ENCODE measurements at places on chromosomes 16 and 17.

GRCh38 chr16:68764862-68765261 lies 27.8 kb downstream of the CDH1 start:
- DNase-seq: no peak

DNA sequence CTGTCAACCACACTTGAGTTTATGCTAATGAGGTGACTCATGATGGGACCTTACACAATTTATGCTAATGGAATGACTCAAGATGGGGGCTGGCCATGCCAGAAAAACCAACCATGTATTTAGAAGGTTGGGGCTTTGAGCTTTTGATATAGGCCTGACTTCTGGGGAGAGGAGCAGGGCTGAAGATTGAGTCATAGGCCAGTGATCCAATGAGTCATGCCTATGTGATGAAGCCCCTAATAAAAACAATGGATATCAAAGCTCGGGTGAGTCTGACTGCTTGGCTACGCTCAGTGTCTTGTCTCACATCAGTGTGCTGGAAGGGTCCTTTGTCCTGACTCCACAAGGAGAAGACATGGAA lies 7.3 kb downstream of the MFSD6L start:
- DNase-seq: peak; percentile 13

DNA sequence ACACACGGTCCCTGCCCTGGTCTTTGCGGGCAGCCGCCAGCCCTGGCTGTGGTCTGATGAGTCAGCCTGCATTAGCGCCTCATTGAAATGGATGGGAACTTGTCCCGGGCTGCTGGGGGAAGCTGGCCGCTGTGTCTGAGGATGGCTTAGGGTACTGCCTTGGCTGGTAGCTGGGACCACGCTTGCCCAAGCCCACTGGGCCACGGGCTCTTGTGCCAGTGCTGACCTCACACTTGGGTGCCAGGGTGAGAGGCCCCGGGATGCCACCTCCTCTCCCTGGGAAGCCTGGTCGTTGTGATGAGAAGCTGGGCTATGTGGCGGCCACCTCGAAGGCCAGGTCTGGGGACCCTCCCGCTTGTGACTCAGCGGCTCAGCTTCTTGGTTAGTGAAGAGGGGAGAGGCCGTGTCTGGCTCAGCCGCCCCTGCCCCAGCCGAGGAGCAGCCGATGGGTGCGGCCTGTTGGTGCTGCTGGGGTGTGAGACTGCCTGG lies 10.7 kb downstream of the CACNA1H start:
- no peak for DNase-seq

DNA sequence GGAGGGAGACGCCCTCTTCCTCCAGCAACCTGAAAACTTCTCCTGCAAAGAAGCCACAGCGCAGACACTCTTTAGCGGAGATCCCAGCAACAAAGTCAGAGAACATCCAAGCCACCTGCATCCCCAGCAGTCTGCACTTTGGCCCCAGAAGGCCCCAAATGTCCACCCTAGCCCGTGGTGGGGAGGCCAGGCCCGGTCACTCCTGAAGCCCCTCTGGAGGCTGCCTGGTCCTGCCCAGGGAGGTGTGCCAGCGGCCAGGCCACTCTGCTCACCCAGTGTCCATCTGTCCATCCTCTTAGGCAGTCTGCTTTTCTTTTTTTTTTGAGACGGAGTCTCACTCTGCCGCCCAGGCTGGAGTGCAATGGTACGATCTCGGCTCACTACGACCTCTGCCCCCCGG lies 5.4 kb downstream of the HAGHL start:
- DNase-seq: no peak

GRCh38 chr16:88078111-88078775 lies 127.0 kb downstream of the BANP start:
- no peak for DNase-seq

DNA sequence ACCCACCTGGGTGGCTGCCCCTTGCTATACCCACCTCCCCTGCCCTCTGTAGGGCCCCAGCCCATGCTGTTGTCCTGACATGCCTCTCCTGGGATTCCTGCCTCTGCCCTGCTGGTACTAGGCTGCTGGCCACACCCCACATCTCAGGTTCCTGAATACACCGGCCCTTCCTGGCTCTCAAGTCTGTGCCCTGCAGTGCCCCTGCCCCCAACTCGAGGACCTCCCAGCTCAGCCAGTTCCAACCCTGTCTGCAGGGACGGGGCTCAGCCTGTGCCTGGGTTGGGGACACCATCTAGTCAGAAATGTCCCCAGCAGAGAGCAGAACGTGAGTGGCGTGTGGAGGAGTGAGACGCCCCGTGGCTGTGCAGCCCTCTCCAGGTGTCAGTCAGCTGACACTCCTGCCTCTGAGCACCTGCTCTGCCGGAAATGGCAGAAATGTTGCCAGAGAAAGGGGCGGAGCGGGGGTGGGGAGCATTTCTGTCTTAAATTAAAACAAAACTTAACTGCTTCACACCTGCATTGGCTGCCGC lies 28.7 kb downstream of the ACSF3 start:
- DNase-seq: no peak

DNA sequence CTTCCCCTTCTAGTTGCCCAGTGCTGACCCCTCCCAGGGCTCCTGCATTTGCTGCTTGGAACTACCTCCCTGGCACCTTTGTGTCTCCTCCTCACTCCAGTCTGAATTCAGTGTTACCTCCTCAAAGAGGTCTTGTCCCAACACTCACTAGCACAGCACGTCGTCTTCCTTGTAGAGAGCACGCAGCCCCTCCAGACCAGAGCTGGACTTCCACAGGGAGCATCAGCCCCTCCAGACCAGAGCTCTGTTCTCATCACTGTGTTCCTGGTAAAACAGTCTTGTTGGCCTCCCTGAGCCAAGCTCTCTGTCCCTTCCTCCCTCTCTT lies 27.8 kb upstream of the MGAT5B start:
- no peak for DNase-seq

- no peak for DNase-seq
These were observed 17.3 kb downstream of the BAHCC1 start for GRCh38 chr17:81412490-81413093.

DNA sequence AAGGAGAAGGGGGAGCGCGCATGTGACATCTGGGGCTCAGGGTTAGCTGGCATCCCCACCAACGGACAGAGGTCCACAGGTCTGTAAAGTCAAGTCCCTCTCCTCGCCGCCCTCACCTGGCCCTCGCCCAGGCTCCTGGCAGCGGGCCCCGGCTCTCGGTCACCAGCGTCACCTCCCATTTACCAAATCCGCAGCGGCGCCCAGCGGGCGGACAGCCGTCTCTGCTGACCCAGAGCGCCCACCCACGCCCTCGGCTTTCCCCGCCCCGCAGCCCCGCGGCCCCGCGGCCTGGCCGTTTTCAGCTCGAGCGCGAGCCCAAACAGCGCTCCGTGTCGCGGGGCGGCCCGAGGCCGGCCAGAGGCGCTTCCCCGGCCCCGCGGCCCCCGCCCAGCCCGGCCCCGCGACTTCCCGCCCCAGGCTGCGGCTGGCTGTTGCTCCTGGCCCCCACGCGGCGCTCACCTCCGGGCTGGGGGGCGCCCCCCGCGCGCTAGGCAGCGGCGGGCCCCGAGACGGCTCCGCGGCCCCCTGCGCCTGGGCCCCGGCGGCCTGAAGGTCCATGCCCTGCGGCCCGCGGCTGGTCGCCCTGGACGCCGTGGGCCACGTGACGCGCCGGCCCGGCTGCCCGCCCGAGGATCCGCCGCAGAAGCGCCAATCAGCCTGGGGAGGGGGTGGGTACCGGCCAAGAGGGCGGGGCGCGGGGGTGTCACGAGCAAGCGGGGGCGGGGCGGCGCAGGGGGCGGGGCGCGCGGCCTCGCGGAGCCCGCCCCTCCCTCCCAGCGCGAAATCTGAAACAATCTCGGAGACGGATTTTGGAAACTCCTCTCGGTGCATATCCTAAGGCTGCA lies at the start of gene COPRS:
COPRS (minus strand) TSS at position 603 of the 845 bp plus-strand sequence; CDS start at position 558, 45 bp downstream.
- DNase-seq: peak; percentile 51

- no peak for DNase-seq
These were observed 13.1 kb downstream of the CNGB1 start for GRCh38 chr16:57957673-57958392.

GRCh38 chr17:28842282-28843012 lies at the start of gene FAM222B:
FAM222B (minus strand) TSS chr17:28842790; CDS start chr17:28766667, 76,123 bp downstream.
- peak; percentile 63 for DNase-seq

DNA sequence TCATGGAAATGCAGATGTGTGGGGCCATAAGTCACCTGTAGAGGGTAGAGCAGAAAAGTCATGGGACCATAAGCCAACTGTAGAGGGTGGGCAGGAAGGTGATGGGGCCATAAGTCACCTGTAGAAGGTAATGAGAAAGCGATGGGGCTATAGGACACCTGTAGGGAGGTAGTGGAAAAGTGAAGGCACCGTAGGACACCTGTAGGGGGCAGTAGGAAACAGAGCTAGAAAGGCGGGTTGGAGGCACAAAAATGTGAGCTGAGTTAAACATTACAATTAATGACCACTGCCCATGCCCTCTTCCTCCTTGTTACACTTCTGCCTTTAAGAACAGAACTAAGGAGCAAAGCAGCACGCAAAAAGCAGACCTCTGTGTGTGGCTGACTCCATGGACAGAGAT lies 150.1 kb downstream of the SHISA6 start:
- no peak for DNase-seq

Data from kidney glomerular epithelial cell (primary cell).